ENCODE measurements at places on chromosomes 3 and 15.

DNA sequence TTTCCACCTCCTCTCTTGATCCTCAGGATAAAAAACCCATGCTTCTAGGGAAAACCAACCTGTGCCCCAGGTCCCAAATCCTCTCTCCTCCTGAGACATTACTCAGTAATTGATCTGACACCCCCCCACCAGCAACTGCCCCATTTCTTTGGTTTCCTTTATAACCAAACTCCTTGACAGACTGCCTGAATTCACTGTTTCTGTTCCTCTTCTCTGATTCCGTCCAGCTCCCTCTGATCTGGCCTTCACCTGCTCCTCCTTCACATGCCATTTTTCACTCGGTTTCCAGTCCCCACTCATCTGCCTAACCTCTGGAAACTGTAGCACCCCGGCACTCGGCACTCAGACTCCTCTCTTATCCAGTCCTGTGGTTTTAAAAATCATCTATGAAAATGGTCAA is 2.1 kb downstream of the CCDC51 start:
- DNase-seq: no peak

- no peak for DNase-seq
Measured at GRCh38 chr15:29111705-29112281, 157.8 kb downstream of the NSMCE3 start.

DNA sequence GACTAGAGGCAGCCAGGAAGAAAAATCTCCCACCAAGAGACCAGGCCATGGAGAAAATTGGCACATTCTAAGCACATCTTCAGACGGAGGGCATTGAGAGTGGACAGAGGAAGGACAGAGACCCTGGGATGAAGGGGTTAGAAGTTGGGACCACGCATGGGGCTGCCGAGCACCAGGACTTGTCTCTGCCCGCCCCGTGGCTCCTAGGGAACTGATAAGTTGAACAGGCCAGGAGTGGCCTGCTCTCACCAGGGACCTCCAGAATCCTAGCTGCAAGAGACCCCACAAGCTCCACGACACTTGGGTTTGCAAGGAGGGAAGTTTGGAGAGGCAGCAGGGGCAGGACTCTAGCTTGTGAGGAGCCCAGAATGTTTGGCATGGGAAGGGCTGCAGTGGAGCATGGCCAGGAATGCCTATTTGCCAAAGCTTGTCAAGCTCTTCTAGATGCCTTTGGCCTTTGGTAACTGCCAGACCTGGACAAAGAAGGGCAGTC is 355.1 kb downstream of the NSUN3 start:
- no peak for DNase-seq

DNA sequence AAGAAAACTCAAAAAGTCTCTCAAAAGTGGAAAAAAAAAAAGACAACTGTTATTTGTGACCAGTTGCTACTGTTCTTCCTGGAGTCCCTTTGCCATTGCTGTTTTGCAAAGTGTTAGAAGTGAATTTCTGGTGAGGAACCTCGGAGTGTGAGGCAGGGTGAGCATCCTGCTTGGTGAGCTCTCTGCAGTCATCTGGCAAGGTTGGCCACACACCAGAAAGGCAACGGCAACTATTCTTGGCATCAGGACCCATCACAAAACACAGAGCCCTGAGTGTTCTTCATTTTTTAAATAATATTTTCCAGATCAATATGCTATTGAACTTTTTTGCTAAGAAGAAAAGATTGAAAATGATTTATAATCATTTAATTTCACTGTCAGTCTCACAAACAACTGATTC is 60.7 kb downstream of the CGNL1 start:
- no peak for DNase-seq

DNA sequence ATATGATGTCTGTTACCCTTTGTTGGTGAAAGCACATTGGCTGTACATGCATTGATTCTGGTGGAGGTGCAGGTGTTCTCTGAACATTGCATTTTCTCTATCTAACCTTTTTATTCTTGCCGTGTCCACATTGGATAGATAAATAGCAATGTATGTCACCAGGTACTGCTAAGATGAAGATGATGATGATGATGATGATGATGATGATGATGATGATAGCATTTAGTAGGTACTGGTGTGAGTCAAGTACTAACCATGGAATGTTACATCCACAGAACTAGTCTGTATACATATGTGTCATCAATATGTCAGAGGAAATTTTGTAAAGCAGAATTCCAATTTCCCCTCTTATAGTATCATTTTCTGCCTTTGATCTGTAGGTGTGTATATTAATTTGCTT is 36.3 kb downstream of the ARPP21 start:
- no peak for DNase-seq

- DNase-seq: no peak
Measured at GRCh38 chr15:25095179-25095578, 140.4 kb downstream of the SNRPN start.

- no peak for DNase-seq
Measured at GRCh38 chr3:140056047-140056446, 121.1 kb downstream of the CLSTN2 start.

DNA sequence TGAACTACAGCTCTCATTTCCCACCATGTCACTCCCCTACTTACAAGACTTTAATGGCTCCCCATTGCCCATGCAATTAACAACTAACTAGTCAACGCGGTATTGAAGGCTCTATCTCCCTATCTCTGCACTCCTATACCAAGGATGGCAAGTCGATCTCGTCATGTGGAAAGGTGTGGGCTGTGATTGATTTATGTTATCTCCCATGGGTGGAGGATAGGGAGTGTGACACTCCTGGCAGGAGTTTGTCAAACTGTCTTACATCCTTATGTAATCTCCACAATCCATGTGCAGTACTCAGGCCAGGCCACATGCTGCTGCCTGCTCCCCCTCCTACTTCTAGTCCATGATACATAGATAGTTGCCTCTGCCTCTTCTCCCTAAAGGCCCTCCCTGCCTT is 3.2 kb upstream of the RORA start:
- DNase-seq: no peak

DNA sequence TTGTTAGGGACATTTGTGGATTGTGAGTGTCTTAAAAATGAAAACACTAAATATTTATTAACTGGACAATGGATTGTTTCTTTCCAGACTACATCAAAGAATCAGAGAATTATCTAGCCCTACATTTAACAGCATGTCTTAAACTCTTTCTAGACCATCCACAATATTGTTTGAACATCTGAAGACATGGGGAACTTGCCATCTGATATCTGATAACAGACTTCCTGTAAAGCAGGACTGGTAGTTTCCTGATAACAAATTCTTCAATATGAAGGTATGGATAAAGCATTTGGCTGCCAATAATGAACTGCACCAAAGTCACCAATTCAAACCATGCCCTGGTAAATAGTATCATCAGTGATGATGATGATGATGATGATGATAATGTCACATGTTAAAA is 26.2 kb upstream of the HACD2 start:
- no peak for DNase-seq

- no peak for DNase-seq
Measured at GRCh38 chr3:135089451-135089850, 294.4 kb downstream of the EPHB1 start.

GRCh38 chr3:73933585-73933984 is 308.8 kb upstream of the PDZRN3 start:
- no peak for DNase-seq

GRCh38 chr3:153513236-153513635 is 351.2 kb downstream of the RAP2B start:
- no peak for DNase-seq

DNA sequence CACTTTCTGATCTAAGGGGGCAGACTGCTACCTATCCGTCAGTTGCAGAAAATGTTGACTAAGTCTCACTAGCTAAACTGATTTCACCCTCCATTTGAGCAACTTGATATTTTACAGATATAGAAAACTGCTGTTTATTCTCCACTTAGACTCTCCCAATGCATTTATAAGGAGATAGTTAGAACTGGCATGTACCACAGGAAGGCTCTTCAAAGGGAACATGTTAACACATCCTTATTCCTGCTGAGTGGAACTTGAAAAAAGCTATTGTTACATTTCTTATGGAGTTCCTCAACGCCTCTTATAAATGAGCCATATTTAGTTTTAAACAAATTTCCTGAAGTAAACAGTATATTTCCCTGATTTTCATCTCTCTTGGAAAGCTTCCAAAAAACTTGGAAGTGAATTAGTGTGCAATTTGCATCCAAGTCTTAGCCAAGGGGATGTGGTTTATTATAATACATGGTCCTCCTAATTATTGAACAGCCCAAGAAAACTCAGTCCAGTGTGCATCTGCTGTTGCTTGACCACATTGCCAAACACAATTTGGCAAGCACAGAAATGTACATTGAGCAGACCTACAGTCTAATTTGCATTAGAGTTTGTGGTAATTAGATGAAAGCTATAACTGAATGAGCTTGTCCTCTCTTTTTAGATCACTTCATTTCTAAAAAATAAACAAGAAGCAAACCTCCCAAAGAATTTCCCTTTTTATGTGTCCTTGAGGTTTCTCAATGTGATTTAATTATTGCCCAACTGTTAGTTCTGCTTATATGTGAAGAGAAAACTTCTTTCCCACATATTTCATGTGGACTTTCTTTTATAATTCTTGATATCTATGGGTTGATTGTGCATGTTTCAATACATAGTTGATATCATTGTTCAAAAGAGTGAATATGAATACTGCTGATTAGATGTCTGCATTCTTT is 72.6 kb upstream of the DPH6 start:
- DNase-seq: no peak

GRCh38 chr3:9649791-9650521 is 651 bp downstream of the MTMR14 start:
- DNase-seq: no peak

DNA sequence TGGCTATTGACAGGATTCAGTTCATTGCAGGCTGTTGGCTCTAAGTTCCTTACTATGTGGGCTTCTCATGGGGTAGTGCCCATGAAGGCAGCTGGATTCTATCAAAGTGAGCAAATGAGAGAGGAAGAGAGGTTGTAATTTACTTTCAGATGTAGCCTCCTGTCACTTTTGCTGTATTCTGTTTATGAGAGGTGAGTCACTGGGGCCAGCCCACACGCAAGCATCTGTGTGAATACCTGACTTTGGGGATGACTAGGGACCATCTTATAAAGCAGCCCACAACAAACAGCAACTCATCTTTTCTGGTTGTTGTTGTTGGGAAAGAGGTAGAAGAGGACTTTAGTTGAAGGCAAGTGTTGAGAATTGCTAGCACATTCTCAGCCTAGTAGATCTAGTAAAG is 506.3 kb upstream of the GRM7 start:
- no peak for DNase-seq

DNA sequence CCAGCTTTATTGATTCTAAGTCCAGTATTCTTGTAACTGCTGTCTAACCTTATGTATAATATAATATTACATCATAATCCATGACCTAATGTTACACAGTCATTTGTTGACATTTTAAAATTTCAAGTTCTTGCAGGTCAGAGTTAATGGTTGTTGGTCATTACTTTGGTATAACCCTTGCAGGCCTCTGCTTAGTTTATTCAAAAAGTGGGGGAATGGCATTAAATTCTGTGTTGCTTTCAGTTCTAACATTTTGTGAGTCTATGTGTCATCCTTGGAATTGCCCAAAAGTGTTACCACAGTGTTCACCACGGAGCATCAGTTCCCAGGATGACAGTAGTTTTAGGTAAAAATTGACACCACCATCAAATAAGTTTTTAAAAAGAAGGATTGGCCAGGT is 174.8 kb upstream of the BCL6 start:
- no peak for DNase-seq
